Type B pancreatic cell (in vitro differentiated cells): ENCODE measurements at places on chromosomes 2 and 18. TPM values are rescaled to one million over a fixed set of nuclear protein-coding genes. Genes with fewer than 3 reads are reported as not detected.

Gene UPP2
- not detected in 2 replicates for total RNA-seq

Gene ALLC
- total RNA-seq, result not detected in 2 replicates

DNA sequence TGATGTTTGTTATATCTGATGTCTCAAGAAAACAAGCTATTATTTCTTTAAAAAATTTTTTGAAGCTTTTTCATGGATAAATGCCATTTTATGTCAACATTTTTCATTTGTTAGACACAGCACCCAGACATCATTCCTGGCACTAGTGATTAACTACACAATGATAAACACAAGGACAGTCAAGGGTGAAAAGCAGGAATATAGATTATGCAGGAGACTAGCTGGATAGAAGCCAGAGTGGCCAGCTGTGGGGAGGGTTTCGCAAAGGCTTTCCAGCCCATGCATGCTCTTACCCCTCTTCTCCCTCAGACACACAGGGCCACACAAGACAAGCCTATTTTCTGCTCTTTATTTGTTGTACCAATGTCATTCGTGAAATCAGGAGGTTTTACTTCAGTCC, 127.1 kb upstream of the TTC39C start:
- no peak for DNase-seq

Gene PROKR1
- 0.10 and 0.41 TPM in 2 replicates for total RNA-seq
